ENCODE measurements at places on chromosomes 16 and 17.

GRCh38 chr16:75114179-75114945 lies 2.2 kb downstream of the LDHD start:
- DNase-seq, result no peak

DNA sequence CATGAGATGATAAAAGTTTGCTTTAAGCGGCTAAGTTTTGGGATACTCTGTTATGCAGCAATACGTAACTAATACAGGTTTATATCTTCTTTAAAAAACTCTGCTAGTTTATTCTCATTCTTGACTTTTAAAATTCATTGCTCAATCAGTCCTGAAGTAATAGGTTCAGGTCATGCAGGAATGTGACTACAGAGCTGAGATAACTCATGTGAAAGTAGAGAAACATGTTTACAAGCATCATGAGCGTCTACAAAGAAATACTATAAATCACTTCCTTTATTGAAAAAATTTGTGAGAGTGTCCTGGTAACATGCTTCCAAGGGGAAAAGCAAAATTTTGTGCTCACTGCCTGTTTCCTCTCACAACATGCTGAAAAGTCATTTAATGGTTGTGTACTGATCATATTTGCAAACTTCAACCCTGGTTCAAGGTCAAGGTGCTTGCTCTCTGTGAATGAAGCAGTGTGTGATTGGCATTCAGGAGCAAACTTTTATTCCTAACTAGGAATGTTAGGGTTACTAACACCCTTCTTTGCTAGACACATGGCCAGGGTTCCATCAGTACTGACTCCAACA lies 12.5 kb upstream of the TMIGD1 start:
- DNase-seq, result no peak

GRCh38 chr17:29451121-29451742 lies 61.1 kb downstream of the TAOK1 start:
- no peak for DNase-seq

- DNase-seq, result no peak
Measured at GRCh38 chr16:805474-805873, 4.9 kb upstream of the GNG13 start.

DNA sequence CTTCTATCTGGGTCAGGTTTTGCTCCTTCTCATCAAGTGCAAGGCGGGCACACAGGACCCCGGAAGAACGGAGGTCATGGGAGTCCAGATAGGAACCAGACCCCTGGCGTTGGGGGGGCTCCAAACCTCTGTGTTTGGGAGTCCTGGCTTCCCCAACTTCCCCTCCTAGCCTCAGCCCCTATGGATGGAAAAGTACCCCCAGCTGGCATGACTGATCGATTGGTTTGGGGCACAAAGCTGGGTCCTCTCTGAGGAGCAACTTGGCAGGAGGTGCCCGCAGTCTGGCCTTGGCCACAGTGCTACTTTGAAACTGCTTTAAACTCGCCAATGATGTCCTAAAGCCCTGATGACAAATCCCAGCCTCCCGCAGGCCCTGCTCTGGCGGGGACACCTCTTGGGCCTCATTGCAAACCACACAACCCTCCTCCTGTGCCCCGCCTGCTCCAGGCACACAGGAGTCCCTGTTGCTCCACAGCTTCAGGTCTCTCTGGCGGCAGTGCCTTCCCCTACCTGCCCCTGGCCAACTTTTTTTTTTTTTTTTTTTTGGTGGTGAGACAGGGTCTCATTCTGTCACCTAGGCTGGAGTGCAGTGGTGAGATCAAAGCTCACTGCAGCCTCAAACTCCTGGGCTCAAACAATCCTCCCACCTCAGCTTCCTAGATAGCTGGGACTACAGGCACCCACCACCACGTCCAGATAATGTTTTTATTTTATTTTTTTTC lies 38.0 kb upstream of the SNN start:
- no peak for DNase-seq

DNA sequence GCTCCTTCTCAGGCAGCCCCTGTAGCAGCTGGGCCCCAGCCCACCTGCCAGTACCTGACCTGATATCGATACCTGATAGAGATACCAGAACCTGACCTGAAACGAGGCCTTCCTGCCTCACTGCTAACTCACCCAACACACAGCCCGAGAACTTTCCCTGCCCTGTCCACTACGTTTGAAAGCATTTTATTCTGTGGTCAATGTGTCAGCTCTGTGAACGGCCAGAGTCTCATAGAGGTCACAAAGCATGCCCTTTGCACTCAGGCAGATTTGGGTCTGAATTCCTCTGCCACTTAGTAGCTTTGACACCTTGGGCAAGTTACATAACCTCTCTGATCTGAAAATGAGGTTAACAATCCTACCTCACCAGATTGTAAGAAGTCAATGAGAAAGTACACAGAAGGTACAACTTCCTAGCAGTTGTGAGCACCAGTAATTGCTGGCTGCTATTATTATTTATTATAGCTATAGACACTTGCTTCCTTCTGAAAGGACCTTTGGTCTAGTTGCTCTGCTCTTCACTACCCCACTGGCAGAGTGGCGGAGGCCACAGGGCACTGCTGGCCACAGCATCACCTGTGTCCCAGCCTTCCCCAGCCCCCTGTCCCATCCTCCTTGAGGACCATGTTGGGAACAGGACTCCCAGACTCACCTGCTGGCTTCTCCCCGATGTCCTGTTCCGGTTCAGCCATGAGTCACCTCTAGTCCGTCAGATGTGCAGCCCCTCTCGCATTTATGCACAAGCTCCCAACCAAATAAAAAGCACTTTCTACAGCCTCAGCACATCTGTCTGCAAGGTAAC lies 895 bp downstream of the ANKRD40CL start:
- no peak for DNase-seq

GRCh38 chr16:58211245-58211644 lies 13.3 kb upstream of the CSNK2A2 start:
- DNase-seq, result no peak

DNA sequence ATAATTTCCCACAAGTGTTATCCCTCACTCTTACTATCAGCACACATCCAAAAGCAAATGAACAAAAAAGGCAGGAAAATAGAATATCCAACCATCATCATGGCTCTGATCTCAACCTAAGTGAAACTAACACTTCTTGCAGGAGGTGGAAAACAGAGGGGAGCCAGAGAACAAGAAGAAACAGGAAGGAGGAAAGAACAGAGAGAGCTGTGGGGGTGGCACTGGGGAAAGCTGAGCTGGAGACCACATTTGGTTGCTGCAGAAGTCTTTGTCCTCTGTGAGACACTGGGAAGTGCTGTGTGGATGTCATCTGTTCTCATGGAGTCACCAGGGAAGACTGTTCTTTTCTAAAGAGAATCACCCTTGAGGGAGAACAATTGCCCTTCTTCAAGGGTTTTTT lies 34.7 kb downstream of the GRB7 start:
- no peak for DNase-seq

GRCh38 chr16:4690946-4691665 lies 2.3 kb upstream of the NUDT16L1 start:
- no peak for DNase-seq

GRCh38 chr16:12433691-12434390 lies 369.8 kb downstream of the CPPED1 start:
- DNase-seq, result no peak

DNA sequence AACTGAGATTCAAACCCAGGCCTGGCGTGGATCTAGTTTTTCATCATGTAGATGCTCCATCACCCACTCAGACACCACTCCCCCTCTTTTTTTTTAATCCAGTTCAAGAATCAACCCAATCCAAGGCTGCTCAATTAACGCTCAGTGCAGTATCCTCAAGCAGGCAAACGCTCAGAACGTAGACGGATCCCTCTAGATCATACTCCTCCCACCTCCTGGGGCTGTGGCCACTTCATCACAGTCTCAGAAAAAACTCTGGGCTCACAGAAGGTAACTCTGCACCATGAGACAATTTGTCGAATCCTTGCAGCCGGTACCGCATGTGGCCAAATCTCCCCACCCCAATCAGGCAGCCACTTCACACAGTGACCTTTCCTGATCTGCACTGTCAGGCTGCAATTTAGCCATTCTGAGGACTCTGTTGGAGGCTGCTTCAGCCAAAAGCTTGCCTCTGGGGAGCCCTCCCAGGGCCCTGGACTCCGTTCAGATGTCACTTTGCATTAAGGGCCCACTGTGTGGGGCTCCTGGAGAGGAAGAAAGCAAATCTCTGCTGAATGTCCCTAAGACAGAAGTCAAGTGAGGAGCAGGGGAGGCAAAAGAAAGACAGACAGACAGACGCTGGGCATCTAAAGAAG lies 183.5 kb downstream of the XYLT1 start:
- no peak for DNase-seq

GRCh38 chr17:67656494-67657203 lies 61.1 kb upstream of the NOL11 start:
- no peak for DNase-seq

GRCh38 chr17:19614900-19615299 lies 33.7 kb upstream of the ALDH3A2 start:
- no peak for DNase-seq

DNA sequence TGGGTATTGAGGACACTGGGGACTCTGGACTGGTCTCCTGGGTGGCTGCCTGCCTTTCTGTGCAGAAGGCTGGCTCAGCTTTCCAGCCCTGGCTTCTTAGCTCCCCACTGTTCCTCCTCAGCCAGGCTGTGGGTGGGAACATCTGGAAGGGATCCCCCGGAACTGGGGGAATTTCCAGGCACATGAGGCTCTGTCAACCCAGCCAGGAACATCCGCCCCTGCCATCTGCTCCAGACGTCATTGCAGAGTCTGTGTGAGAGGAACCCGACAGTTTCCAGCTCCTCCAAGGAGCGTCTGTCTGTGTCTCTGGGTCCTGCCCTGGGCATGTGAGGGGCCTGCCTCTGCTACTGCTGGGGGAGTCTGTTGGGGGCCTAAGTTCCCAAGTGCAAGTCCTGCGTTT lies 36.2 kb upstream of the CRHR1 start:
- no peak for DNase-seq

DNA sequence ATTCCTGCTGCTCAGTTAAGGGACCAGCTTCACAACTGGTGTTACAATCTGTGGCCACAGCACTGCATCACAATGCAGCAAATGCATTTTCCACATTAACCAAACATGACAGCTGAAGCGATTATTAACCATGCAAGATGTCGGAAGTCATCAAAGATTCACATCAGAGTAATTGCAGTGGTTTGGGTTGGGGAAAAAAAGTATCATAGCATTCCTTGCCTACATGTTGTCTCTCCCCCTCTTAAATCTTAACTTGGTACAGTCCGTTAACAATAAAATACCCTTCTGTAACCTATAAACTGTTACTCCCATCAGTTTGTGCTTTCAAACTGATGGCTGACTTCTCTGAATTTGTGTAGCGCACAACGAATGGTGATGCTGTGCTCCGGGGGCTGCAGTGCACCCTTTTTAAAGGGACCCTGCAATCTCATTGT lies 51.6 kb downstream of the NUP93 start:
- no peak for DNase-seq

- no peak for DNase-seq
Measured at GRCh38 chr16:82360024-82360783, 190.2 kb upstream of the MPHOSPH6 start.

GRCh38 chr16:89545831-89546574 lies 14.5 kb upstream of the RPL13 start:
- no peak for DNase-seq

DNA sequence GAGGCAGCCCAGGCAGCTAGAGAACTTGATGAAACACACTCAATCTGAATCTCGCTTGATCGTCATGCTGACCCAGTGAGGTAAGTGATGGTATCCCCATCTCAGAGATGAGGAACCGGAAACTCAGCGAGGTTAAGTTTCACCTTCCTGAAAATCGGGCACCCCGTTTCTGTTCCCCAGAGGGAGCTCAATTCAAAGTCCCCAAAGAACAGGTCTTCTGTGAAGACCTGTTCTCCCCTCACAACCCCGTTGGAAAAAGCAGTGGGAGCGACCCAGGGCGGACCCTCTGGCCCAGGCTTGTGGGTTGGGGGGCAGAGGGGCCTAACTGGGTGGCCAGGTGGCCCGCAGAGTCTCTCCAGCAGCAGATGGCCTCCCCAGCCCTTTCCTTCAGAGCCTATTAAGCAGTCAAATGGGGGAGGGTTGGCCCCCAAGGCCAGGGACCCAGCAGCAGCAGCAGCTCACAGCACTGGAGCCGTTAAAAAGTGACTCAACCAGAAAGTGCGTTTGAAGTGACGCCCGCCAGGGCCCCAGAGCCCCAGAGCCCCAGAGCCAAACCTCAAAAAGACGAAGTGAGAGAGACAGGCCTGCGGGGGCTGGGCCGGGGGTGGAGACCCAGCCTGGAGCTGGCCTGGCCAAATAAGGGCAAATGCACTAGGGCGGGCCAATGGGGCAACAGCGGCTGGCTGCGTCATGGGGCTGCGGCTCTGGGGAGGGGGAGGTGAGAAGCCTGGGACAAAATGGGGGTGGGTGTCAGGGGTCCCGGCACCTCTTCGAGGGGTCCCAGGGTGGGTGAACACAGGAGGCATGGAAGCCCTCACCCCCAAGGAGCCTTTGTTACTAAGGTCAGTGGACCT lies 9.2 kb upstream of the TSPOAP1 start:
- DNase-seq, result no peak

DNA sequence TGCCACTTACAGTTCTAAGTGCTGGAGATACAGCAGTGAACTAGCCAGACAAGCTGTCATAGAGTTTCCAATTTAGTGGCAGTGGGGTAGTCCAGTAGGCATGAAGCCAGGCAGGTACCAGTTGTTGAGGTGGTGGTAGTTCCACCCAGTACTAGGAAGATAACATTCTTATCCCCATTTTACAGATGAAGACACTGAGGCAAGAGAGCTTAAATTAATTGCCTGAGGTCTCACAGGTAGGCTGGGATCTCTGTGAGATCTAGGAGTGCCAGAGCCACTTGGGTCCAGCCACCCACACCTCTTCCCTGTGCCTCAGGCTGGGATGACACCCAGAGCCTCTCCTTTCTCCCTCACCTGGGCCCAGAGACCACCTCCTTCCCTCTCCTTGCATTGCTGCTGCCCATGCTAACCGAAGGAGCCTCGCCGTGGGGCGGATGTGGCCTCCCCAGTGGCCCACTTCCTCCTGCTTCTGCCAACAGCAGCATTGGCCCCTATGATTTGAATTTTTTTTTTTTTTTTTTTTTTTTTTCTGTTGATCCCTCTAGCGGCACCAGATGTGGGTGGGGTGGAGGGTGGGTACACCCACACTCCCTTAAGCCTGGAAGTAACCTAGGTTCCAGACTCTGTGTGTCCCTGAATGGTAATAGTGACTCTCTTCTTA lies 114.0 kb downstream of the PRKCB start:
- DNase-seq, result peak; percentile 9

DNA sequence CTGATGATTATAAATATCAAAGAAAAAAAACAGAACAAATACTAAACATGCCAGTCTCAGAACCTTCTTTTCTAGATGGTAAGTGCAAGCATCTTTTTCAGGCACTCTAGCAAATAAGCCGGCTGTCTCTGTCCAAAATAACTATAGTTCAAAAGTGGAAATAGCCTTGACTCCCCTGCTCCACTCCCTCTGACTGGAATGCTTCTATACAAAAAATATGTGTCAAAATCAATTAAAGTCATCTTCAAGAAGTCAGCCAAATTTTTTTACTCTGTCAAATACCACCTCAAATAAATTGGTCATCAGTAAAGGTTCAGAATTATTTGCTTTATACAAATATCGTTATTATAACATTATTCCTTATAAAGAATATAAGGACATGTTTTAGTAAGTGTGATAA lies 83.6 kb downstream of the CACNG1 start:
- no peak for DNase-seq

All from GM18507 (cell line).